ENCODE measurements at places on chromosomes 11 and 22.
A peak's percentile ranks its signal among the peaks of the same experiment; 100 is the strongest.

DNA sequence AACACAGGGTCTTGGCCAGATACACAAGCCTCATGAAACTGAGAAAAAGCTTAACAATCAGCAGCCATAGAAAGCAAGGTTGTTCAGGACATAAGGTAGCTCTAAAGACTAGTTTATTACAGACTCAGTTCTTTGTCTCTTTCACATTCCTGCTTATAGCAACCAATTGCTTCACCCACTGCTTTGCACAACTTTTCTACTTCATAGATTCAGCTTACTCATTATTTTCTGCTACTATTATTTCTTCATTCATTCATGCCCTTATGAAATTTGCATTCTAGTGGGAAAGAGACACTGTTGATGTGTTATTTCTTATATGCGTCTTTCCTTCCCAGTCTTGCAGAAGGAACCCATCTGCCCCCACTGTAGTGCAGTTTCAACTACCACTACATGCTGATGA, 4.7 kb downstream of the CCDC34 start:
- no peak for DNase-seq

DNA sequence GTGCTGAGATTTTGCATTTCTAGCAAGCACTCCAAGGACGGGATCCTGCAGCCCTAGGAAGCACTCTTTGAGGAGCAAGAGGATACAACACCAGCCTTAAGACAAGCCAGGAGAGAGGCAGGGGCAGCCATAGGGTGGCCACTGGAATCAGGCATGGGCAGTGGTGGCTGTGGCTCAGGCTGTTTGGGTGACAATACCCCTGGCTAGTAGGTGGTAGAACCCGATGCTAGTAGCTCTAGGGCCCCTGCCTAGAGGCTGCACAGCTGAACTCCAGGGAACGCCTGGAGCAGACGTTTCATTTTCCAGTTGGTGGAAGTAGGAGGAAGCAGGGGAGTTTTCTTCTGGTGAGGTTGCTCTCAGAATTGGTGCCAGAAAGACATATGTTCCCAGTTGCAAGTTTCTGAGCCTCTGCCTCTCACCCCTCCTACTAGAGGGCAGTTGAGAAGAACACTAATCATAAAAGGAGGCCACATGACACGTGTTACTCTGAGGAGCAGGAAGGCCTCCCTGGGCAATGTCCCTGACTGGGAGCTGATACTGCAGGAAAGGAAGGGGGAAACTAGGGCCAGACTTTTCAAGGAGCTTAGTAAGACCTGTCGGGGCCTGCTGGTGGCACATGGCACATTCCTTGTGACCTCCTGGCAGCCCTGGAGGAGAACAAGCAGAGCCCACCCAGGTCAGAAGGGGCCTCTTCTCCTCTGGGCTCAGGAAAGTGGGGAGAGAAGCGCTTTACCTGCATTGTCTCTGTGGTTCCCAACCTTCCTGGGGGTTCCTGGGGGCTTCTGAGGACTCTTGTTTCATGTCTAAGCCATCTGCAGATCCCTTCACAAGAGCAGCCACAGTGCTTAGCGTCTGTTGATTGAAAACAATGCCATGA, 56.6 kb upstream of the DRD2 start:
- DNase-seq = no peak

GRCh38 chr11:133253570-133253969, 278.7 kb downstream of the OPCML start:
- DNase-seq = no peak

GRCh38 chr11:119029340-119030028, 1.2 kb downstream of the SLC37A4 start:
- DNase-seq = peak; percentile 46

DNA sequence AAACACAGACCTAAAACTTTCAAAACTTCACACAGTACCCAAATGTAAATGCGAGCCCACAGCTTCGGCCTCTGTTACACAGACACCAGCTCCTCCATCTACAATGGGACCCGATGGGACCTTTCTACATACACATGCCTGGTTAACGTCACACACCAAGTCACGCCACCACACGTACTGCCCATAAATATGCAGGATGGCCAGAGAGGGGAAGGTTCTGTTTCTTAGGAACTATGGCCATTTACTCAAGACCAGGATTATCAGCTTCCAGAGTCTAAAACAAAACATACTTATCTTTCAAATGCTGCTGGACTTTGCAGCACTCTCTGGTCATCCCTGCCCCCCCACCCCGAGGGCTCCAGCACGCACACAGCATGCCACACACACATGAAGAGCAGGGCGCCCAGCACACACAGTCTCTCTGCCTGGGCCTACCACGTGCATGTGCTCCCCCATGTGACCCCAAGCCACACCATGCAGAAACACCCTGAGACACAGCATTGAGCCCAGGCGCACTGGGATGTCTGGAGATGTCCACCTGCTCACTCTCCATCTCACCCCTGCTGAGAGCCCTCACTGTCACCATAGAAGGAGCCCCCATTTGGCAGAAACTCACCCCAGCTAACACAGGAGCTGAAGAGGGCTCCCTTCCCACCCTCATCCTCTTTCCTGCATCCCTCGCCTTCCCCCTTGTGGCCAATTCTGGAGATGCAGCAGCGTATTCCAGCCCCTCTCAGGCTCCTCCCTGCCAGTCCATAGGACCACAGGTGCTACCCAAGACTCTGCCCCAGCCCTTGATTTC, 61.8 kb downstream of the SLC22A12 start:
- peak; percentile 75 for DNase-seq

GRCh38 chr11:27558401-27558800, 51.8 kb upstream of the LIN7C start:
- DNase-seq = no peak

DNA sequence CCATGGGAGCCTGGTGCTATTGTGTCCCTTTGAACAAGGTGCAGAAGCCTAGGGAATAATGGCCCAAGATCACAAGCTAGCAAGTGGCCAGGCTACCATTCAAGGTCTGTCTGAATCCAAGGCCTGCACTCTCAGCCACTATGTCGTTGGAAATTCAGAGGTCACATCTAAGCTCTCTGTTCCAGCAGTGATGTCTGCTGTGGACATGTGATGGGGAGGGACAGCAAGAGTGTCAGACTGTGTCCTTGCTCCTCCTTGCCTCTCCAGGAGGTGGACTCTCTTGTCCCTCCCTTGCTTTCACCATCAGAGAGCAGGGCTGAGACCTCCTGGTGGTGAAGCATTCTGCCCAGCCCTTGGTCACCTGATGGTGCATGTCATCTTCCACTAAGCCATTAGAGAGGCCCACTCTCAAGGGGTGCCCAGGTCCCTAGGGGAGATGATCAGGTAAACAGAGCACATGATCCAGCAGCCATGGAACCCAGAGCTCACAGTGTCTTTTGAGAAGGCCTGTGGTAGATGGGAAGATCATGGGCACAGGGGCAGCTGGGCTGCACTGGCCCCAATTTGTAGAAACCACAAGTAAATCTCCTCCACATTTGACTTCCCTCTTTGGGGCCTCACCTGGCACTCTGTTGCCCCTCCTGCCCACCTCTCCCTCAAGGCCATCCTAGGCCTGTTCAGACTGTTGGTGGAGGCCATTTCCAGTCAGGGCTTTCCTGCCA, 37.1 kb upstream of the SUSD2 start:
- DNase-seq = no peak

DNA sequence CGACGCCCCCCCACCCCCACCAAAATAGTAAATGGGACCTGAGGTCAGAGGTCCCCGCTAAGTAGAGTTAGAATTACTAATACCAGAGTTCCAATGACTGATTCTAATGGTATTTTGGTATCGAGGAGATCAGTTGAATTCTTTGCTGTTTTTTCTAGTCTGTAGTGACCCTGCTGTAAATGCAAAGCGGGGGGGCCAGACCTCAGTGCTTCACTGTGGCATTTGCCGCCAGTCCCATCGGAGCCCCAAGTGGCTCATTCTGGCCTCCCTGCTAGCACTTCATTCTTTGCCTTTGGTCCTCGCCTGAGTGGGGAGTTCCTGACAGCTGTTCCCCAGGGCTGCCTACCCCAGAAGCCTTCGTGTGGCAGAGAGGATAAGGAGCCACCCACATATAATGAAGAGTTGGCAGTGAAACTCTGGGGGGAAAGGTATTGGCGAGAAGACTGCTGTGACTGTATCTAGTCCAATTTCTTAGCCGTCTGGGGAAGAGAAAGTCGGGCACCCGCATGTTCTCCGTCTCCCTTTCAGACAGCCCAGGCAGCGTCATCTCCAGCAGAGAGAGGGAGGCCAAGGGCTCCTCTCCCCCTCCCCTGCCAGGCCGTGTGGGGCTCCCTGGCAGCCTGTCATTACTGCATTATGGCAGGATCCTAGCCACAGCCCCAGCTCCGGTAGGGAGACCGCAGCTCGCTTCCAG, 19.4 kb upstream of the CABP7 start:
- no peak for DNase-seq

- DNase-seq = peak; percentile 56
These were observed 146.5 kb upstream of the RAG2 start for GRCh38 chr11:36744375-36745168.

DNA sequence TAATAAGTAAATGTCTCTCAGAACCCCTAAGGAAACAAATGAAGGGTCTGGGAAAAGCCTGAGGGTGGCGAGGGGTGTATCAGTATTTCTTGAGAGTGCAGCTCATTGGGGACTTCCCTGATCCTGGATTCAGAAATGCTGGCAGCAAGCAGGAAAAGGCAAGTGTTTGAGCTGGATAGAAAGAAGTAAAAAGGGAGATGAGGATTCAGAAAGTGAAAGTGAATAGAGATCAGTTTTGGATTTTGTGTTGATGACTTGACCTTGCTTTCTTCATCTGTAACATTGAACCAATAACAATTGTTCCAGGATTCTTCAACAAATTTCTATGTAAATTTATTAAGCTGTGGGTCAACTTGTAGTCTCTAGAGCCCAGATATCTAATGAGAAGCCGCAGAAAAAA, 66.9 kb upstream of the CTSC start:
- DNase-seq = no peak

GRCh38 chr22:42925598-42925997, 68.5 kb upstream of the ARFGAP3 start:
- no peak for DNase-seq

- DNase-seq = no peak
These were observed 90.0 kb downstream of the FDX1 start for GRCh38 chr11:110519796-110520195.

DNA sequence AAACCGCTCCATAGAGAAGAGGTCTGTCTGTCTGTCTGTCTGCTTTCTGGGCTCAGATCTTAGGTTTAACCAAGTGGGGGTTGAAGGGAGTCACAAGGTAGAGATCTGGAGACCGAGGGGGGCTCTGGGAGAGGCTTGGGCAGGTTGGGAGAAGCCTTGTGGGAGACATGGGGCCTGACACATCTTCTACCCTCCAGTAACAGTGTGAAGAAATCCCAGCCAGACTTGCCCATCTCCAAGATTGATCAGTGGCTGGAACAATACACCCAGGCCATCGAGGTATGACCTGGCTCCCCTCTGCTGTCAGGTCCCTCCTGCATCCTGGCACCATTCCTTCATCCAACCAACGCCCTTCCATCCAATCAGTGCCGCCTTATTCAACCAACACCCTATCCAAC, 7.4 kb downstream of the PRR33 start:
- DNase-seq = no peak

GRCh38 chr22:24474649-24475255, 20.4 kb upstream of the UPB1 start:
- DNase-seq = no peak
